ENCODE measurements at places on chromosomes 2 and 18.

GRCh38 chr18:57792631-57793301 lies 10.3 kb downstream of the ATP8B1 start:
- DNase-seq, result no peak

DNA sequence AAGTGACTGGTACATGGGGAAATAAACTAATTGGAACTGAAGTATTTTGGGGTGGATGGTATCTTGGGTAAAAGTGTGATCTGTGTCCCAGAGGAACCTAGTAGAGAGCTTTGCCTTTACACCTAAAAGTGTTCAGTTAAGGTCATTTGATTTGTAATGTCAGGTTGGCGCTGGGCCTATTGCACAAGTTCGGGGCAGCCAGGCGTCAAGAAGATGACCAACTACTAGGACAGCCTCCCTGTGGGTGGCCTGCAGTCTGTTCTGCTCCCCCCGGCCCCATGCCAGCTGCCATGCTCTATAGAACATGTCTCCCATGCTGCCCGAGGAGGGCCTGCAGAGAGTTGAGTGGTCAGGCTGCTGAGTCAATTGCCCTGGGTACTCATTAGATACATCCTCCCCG lies 10.1 kb downstream of the RRM2 start:
- DNase-seq, result no peak

DNA sequence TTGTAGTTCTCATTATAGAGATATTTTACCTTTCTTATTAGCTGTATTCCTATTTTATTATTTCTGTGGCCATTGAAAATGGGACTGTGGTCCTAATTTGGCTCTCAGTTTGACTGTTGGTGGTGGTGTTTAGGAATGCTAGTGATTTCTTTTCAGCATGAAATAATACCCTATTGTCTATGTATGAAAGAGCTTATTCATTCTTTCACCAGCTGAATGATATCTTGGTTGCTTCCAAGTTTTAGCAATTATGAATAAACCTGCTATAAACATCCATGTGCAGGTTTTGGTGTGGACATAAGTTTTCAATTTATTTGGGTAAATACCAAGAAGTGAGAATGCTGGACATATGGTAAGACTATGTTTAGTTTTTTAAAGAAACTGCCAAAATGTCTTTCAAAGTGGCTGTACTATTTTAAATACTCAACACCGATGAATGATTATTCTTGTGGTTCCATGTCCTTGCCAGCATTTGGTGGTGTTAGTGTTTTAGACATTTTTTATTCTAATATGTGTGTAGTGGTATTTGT lies 501.6 kb upstream of the GYPC start:
- DNase-seq, result no peak

DNA sequence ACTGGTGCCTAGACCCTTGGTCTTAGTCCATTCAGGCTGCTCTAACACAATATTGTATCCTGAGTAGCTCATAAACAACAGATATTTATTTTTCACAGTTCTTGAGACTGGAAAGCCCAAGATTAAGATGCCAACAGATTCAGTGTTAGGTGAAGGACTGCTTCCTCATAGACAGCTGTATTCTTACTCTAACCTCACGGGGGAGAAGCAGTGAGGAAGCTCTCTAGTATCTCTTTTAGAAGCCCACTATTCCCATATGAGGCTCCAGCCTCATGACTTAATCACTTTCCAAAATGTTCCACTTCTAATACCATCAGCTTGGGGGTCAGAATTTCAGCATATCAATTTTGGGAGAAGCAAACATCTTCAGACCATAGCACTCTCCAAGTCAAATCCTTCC lies 833.4 kb downstream of the LRRTM4 start:
- no peak for DNase-seq

DNA sequence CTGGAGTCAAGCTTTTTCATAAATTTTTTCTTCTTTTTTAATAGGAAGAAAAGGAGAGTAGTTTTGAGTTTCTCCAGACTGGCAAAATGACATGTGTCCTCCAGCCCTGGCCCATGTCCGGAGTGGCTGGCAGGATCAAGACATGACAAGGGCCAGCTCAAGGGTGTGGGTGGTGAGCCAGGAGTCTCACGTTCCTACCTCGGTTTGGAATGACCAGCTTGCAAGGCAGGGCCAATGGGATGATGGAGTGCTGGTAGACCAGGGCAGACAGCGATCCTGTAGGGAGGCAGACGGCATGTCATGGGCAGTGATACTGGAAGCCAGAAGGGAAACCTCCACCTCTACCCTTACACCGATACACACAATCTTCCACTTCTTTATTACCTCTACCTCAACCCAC lies 190.6 kb downstream of the TNS1 start:
- DNase-seq, result no peak

- DNase-seq, result no peak
Observed at GRCh38 chr18:12420821-12421421, 13.2 kb downstream of the PRELID3A start.

- DNase-seq, result no peak
Observed at GRCh38 chr2:29255004-29255403, 139.8 kb downstream of the CLIP4 start.
